Effector memory CD8-positive, alpha-beta T cell (primary cell): ENCODE measurements at places on chromosomes 16 and 17.

GRCh38 chr17:38897671-38898290 lies 27.6 kb upstream of the LASP1NB start:
- DNase-seq, result no peak

GRCh38 chr17:66570447-66571195 lies 264.3 kb upstream of the CACNG5 start:
- DNase-seq, result no peak

- no peak for DNase-seq
Measured at GRCh38 chr17:14121952-14122351, 52.6 kb downstream of the COX10 start.

- DNase-seq, result no peak
Measured at GRCh38 chr16:79301051-79301450, 299.5 kb downstream of the MAF start.

- DNase-seq, result no peak
Measured at GRCh38 chr16:23156110-23156509, 6.9 kb upstream of the USP31 start.

- DNase-seq, result no peak
Measured at GRCh38 chr17:42027961-42028790, 8.3 kb downstream of the NKIRAS2 start.

DNA sequence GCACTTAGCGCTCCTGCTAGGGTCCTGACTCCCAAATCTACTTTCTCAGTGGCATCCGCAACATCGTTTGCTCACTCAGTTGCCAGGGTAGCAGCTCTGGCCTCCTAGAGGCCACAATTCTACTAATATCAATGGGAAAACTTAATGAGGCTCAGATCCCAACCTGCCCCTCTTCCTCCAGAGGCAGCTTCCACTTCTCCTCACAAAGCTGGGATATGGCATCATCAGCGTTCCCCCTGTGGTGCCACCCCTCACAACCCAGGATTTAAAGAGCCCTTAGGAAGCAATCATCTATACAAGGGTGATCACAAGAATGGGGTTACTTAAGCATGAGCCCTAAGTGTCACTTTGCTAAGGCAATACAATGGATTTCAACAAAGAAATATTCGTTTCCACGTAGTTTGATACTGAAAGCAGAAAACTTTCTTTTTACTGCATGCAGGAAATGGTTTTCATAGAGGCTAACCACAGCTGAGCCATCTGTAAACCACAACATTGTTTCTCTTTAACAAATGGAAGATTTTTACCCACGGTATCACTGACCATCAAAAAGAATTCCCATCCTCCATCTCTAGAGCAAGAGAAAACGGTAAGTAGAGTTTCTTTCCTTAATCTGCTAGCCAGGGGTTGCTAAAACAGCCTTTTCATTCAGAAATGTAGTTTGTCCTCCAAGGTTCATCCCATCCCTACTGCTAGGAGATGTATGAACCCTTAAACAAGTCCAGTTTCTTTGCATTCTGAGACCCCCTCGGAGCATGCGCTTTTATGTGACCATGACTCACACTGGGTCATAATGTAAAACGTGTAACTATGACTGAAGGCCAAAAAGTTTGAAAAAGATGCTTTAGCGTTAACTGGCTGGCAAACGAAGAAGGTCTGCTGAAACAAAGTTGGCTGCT lies 68.3 kb upstream of the BCAR1 start:
- no peak for DNase-seq

DNA sequence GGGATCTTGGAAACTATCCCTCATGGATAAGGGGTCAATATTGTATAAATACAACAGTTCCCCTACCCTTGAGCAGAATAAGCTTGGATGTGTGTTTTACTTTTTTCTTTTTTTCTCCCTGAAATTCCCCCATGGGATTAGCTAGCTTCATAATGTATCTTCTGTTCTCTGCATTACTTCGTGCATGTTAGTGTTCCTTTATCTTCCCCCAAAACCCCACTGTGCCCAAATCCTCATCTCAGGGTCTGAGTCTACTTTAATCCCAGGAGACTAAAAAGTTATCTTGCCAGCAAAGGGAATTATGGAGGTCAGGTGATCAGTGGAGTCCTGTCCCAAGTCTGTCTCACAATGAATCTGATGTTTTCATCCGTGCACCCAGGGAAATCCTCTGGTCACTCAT lies 217.5 kb upstream of the CNTNAP4 start:
- no peak for DNase-seq

GRCh38 chr17:13646969-13647542 lies 45.3 kb upstream of the HS3ST3A1 start:
- DNase-seq, result no peak

DNA sequence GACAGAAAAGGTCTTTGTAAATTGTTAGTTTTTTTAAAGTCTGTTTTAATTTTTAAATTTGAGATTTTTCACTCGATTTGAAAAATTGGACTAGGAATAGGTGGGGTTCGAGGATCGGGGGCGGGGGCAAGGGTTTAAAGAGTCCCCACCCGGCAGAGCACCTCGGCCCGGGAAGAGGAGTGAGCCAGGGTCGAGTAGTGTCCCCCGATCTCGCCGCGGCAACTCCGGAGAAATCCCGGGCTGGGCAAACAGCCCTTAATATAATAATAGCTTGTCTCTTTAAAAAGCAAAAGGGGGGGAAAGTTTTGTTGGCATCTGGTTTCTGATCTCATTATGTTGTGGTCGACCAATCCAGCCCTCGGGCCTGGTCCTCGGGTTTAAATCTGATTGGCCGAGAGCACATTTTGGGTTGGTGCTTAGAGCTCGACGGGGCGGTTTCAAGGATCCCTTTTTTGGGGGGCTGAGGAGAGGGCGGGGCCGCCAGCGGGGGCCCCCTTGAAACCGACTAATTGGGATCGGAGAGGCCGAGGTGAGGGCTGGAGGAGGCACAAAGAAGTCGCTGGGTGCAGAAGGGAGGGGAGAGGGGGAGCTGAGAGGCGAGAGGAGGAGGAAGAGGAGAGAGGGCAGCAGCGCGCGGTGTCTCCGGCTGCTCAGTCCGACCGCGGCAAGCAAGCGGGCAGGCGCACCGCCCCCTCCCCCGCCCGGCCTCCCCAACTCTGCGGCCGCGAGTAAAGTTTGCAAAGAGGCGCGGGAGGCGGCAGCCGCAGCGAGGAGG lies at the start of gene FZD2:
TSS of gene FZD2 (plus strand) at position 653 of the 775 bp plus-strand sequence. CDS start 205 bp downstream, outside the sequence.
- peak; percentile 57 for DNase-seq

- DNase-seq, result no peak
Measured at GRCh38 chr17:34519282-34519681, 60.1 kb upstream of the TMEM132E start.

- no peak for DNase-seq
Measured at GRCh38 chr16:64343061-64343819, 778.6 kb downstream of the CDH11 start.
